Stimulated activated CD8-positive, alpha-beta memory T cell treated with anti-CD3 and anti-CD28 coated beads, Interleukin-7, amount 100 ng/mL, for 1 hour (primary cell): ENCODE measurements at places on chromosomes 7 and 10.

GRCh38 chr7:28137463-28137862 lies 43.1 kb downstream of the JAZF1 start:
- DNase-seq = no peak

GRCh38 chr10:71835671-71836595 lies 15.1 kb downstream of the PSAP start:
- no peak for DNase-seq

GRCh38 chr10:13173616-13174015 lies 12.3 kb downstream of the MCM10 start:
- DNase-seq = no peak

GRCh38 chr10:132158122-132158741 lies 28.5 kb upstream of the DPYSL4 start:
- DNase-seq = no peak

DNA sequence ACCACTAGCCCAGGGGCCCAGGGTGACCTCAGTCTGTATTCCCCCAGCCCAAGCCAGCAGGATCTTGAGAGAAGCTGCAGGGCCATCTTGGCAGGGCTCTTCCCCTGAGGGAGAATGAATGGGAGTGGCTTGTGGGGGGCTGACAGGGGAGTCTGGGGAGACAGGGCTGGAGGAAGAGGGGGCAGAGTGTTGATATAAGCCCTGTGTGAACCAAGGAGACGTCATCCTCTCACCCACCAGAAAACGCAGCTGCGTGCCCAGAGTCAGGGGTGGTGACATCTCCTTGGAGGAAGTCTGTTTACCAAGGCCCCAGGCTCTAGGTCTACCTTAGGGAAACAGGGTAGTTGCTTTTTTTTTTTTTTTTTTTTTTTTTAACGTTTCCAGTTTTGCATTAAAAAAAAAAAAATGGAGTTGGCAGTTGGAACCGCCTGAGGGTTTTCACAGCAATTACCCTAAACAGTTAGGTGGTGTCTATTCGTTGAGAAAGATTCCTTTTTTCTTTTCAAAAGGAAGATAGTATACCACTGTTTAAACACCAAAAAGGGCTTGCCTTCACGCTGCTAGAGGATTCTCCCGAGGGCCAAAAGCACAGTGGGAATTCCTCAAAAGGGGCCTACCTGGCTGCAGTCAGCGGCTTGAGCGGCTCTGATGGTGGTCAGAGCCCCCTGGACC lies 113.8 kb downstream of the PRPF18 start:
- no peak for DNase-seq

- no peak for DNase-seq
Observed at GRCh38 chr7:44580945-44581878, 819 bp downstream of the TMED4 start.

DNA sequence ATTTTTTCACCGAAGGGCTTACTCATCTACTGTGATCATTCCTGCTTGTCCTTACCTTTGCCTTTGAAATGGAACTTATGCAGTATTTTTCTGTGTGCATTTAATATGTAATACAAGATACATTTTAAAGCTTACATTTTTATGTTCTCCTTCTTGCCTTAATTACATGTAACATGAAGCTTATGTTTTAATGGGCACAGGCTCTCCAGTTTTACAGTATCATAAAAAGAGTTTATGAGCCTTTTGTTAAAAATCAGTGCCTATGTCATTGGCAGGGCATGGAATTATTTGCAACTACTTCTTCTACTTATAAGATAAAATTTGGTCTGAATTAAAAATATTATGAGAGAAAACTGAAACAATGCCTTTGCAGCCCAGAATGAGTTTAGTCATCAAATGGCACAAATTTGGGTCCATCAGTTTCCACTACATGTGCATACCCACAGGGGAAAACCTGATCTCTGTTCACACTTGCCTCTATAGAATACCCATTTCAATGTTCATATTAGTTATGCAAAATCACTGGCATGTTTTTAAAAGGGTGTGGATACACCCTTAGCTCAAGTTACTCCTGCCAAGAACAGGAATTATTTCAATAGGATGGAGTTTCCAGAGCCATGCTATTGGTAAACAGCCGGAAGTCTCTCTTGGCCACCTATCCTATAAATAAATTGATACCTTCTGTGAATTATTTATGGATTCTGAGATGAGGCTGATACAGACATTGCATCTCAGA lies 27.9 kb upstream of the WNT16 start:
- no peak for DNase-seq

GRCh38 chr10:25678666-25679065 lies 255.4 kb upstream of the MYO3A start:
- DNase-seq = no peak

GRCh38 chr7:35866186-35866585 lies 65.3 kb downstream of the SEPTIN7 start:
- no peak for DNase-seq

- no peak for DNase-seq
Observed at GRCh38 chr10:64708884-64709681, 1187.9 kb downstream of the REEP3 start.

DNA sequence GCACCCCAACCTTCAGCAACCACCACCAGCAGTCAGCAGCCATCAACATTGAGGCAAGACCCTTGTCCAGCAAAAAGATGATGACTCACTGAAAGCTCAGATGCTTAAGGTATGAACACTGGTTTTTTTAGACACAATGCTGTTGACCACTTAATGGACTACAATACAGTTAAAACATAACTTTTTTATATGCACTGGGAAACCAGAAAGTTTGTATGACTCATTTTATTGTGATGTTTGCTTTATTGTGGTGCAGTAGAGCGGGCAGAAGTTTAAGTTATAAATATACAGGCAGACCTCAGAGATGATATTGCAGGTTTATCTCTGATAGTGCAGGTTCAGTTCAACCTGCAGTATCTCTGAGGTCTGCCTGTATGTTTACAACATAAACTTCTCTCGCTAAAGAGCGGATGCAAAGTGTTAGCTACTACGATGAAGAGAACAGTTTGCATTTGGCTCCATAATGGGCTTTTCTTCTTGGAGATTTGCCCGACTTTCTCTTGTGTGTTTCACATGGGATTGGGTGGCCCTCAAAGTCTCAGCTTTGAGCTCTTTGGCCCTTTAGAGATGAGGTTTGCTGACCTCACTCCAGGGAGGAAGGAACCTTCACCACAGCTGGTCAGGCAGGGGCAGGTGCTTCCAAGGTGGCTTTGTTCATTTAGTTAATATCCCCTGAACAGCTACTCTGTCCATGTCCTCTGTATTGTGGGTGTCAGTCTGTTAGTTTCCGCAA lies 84.4 kb upstream of the SHH start:
- no peak for DNase-seq

DNA sequence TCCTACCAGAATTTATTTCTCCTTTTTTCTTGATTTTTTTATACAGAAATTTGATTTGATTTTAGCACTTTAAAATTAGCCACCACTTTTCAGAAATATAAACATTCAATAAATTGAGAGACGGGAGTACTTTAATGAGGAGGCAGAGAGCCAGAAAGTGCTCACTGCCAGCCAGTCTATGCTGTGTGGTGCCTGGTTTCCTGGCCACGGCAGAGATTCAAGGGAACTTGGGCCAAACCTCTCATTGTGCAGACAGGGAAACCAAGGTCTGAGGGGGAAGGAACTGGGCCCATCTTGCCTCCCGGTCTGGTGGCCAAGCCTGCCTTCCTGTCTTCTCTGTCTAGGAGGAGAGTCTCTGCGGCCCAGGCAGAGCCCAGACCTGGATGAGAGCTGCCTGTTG lies 25.9 kb downstream of the ADAMTS14 start:
- DNase-seq = no peak

DNA sequence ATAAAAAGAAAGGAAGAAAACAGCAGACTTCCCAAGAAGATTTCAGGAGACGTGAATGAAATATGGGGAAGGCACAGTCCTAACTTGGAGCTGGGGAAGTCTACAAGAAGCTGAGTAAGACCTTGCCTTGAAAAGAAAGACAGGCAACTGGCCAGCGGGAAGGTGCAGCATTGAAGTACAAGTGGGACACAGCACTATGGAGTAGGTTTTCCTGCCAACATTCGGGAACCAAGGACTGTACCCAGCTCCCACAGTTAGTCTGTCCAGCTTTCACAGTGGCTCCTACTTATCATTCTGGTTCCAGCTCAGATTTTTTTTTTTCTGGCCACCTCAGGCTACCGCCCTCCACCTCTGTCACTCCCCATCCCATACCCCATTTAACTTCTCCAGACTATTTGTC lies 10.0 kb downstream of the HPS1 start:
- no peak for DNase-seq

- DNase-seq = no peak
Observed at GRCh38 chr10:125661941-125662515, 20.9 kb downstream of the TEX36 start.

DNA sequence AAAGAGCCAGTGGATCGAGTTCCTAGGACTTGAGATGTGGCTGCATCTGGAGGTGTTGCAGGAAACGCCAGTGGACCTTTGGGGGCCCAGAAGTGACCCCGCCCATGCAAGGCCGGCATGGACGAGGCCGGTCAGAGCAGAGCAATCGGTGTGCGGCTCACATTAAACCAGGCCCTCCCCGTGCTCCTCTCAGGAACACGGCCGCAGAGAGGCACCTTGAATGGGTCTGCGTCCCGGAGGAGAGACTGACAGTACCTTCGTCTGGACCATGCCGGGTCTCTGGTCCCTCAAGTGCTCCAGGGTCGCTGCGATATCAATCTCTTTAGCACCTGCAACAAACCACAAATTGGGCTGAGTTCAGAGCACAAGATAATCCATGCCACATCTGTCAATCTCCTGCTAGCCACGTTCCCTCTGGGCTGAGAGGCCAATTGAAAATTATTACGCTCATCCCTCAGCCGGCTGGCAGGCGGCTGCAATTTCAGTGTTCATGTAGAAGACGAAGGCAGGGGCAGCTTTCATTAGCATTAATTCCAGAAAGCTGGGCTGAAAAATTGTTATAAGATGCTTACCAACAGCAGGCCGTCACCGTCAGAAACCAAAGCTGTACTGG lies 212.0 kb downstream of the DNAJB6 start:
- DNase-seq = no peak

- DNase-seq = no peak
Observed at GRCh38 chr7:83704564-83704963, 55.6 kb upstream of the SEMA3E start.

DNA sequence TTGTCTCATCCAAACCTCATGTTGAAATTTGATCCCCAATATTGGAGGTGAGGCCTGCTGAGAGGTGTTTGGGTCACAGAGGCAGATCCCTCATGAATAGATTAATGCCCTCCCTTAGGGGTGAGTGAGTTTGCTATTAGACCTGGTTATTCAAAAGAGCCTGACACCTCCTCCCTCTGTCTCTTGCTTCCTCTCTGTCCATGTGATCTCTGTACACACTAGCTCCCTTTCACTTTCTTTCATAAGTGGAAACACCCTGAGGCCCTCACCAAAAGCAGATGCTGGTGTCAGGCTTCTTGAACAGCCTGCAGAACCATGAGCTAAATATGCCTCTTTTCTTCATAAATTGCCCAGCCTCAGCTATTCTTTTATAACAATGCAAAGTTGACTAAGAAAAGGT lies 447.1 kb downstream of the MDFIC start:
- DNase-seq = no peak

DNA sequence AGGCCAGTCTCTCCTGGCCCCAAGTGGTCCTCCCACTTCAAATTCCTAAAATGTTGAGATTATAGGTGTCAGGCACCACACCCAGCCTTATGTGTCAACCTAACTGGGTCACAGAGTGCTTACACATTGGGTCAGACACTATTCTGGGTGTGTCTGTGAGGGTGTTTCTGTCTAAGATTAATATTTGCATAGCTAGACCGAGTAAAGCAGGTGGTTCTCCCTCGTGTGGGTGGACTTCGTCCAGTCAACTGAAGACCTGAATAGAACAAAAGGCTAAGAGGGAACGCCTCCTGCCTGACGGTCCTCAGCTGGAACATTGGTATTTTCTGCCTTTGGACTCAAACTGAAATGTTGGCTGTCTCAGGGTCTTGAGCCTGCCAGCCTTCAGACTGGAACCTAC lies 11.5 kb downstream of the PPIF start:
- no peak for DNase-seq

DNA sequence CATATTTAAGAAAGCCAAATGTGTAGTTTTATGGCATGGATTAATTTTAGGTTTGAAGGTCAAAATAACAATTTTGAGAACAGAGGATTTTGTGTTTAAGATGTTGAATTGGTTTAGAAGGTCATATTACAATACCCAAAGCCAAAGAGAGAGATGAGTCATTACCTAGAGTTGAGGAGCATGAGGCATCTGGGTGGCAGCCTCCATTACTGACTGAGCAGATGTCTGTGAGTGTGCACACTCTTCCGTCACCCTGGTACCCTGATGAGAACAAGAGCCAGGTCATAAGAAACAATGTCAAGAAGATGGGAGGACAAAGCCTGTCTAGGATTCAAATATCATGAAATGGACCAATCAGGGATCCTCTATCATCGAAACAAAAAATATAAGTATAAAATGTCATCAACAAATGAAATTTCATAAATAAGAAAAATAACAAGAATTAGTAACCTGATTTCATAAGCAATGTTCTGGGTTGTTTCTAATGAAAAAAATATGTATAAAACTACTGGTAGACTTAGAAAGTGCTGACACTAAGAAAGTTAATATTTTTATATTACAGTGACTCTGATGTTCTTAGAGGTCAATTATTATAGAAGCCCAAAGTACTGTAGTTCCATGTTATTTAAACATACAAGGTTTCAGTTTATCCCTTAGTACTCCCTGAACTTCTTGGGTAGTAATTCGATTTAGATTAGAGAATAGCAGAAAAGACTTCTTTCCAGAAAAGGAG lies 20.0 kb downstream of the CUBN start:
- DNase-seq = no peak

DNA sequence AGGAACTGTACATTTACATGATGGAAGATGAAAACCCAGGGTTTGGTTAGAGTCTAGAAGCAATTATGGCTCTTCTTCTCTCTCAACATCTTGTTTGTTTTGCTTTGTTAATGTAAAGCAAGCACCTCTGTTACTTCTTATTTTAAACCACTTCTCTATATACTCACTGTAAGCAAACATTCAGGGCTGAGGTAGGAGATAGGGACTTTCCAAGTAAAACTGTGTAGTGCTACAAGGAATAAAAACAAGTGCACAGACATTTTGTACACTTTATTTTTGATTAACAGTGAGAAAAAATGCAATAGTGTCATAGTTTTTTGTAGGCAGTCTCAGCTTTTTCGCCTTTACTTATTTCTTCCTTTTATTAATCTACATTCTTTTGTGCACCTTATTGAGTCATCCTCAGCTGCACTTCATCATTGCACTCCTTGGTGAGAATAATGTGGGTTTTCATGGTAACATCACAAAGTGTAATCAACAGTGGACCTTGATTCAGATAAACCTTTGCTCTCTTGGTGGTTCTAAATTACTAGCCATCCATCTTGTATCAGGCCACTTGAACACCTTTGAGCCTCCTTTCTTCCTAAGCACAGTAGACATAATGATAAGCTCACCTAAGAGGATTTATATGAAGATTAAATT lies 52.9 kb downstream of the ELMO1 start:
- no peak for DNase-seq

- no peak for DNase-seq
Observed at GRCh38 chr10:102396317-102396650, 779 bp downstream of the NFKB2 start.

GRCh38 chr7:51016546-51016945 lies 233.8 kb upstream of the GRB10 start:
- DNase-seq = no peak
